Astrocyte (in vitro differentiated cells and primary cell): ENCODE measurements at places on chromosomes 12 and 14. TPM values are rescaled to one million over a fixed set of nuclear protein-coding genes. Genes with fewer than 3 reads are reported as not detected.

- DNase-seq = peak; percentile 32
- H3K36me3 ChIP-seq = no peaks in the 10 kb centered on the region
- H3K4me1 ChIP-seq = peaks cover 22% of the 10 kb centered on the region
- peak overlapping the region; percentile 21 for H3K27ac ChIP-seq
- H3K4me3 ChIP-seq = no peak overlapping the region
- H3K27me3 ChIP-seq = no peaks in the 10 kb centered on the region
Observed at GRCh38 chr14:72883961-72884360, 9.9 kb downstream of the DPF3 start.

- peak; percentile 95 for DNase-seq
- peak overlapping the region; percentile 5 for H3K4me3 ChIP-seq
- no peaks in the 10 kb centered on the region for H3K36me3 ChIP-seq
- peak overlapping the region; percentile 88 for H3K27ac ChIP-seq
- H3K4me1 ChIP-seq = peaks cover 54% of the 10 kb centered on the region
- no peaks in the 10 kb centered on the region for H3K27me3 ChIP-seq
Observed at GRCh38 chr14:54686219-54686870, 119.4 kb downstream of the SAMD4A start.

DNA sequence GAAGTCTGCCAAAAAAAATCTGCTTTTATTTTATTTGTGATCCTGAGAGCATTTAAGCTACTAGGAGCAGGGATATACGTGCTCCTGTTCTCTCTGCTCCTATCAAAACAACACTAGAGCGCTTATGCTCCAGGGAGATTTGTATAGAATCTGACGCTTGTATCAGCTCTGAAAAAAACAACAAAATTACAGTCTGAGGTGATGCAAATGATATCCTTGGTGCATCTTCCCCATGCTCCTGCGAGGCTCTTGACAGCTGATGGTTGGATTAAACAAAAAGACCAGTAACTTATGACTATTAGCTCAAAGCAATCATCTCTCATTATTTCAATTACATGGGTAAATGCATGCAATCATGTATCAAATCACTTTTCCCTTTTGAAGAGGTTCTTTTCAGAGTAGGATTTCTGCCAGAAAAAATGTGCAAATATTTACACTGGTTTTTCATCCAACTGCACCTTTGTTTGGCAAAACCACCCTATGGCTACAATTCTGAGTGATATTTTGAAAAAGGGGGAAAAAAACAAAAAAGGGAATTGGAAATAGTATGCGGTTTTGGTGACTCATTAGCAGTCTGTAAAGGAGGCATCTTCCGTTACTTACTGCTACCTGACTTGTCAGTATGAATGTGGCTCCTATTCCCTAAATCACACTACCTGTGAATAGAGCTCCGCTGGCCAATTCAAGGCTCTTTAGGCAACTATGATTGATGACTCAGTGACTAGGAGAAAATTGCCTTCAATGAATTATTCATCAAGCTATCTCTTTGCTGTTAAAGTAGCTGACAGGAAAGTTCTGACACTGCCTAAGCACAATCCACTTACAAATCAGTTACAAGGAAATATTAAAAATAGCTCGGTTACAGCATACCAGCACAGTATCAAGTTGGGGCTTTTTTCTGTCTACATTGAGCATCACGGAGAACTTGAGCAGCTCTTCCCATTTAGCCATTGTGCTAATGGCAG is 450.0 kb downstream of the FOXG1 start:
- no peaks in the 10 kb centered on the region for H3K27me3 ChIP-seq
- peaks cover 12% of the 10 kb centered on the region for H3K4me1 ChIP-seq
- H3K4me3 ChIP-seq = no peak overlapping the region
- H3K36me3 ChIP-seq = no peaks in the 10 kb centered on the region

- H3K4me1 ChIP-seq = peaks cover 70% of the 10 kb centered on the region
- no peaks in the 10 kb centered on the region for H3K27me3 ChIP-seq
- peak overlapping the region; percentile 18 for H3K4me3 ChIP-seq
- peaks cover 3% of the 10 kb centered on the region for H3K36me3 ChIP-seq
Observed at GRCh38 chr12:111434680-111435338, 29.1 kb downstream of the SH2B3 start.

- peaks cover 30% of the 10 kb centered on the region for H3K4me1 ChIP-seq
- DNase-seq = peak; percentile 97
- no peaks in the 10 kb centered on the region for H3K36me3 ChIP-seq
Observed at GRCh38 chr14:53999061-53999488, 42.5 kb upstream of the BMP4 start.

- H3K36me3 ChIP-seq = peaks cover 5% of the 10 kb centered on the region
- DNase-seq = no peak
- no peak overlapping the region for H3K27ac ChIP-seq
- H3K27me3 ChIP-seq = no peaks in the 10 kb centered on the region
Observed at GRCh38 chr14:99888149-99888548, 94.9 kb downstream of the EML1 start.

Gene SLC17A8
- total RNA-seq = not detected in 2 replicates

Gene SLC6A15
- 14.0 and 16.7 TPM in 2 replicates for total RNA-seq
